Fibroblast of mammary gland (primary cell): ENCODE measurements at places on chromosomes 13 and 19.

- DNase-seq, result no peak
Measured at GRCh38 chr19:409516-410242, 732 bp upstream of the C2CD4C start.

DNA sequence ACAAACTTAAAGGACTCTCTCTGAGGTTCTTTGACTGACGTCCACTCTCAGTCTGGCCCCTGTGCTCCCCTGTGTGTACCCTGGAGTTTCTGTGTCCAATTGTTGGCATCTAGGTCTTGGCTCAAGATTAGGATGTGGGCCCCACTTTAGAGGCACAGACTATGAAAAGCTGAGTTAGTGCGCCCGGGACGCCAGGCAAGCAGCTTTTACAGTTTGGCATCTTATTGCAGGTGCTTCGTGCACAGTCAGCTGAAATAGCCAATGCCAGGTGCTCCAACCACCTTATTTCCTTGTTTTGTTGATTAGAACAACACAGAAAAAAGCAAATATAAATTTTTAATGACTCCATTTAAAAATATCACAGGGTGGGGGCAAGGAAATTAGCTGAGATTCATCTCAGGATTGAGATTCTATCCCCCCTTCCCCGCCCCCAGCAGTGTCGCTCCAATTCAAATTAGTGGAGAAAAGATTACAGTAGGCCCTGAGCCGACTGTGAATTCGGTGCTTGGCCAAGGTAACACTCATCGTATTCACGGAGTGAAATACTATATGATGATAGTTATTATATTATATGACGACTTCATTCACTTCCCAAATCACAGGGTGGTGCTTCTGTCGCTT lies 4.3 kb downstream of the SOX1 start:
- no peak for DNase-seq

GRCh38 chr19:43901395-43902390 lies 33.4 kb downstream of the ZNF45 start:
- peak; percentile 89 for DNase-seq

- DNase-seq, result no peak
Measured at GRCh38 chr19:5782945-5783919, 1.3 kb downstream of the PRR22 start.

DNA sequence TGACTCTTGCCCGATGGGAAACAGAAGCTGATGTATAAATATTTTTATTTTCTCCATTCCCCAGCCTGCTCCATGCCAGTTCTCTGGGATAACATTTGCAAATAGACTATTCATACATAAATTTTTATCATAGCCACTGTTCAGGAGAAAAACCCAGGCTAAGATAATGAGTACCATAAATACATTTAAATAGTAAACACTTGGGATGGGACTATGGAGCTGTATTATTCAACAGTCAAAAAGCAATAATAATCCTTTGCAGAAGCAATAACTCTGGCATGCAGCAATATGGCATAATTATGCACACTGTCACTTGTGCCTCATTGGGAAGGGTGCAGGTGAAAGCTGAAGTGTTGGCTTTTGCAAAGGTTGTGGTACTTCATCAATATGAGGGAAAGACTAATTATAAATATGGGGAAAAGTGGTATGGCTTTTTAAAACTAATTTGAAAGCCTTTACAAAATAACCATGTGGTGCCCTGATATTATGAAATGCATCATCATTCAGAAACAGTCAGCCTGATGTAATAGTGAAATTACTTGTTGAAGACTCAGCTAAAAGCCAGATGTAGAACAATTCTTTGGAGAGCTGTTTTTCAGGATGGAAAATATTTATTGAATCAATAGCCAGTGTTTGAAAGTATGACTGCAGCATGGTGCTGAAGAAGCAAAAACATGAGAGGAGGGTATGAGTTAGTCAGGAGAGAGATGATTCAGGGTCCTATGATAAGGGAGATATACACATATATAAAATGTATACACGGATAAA lies 2476.7 kb downstream of the PCDH9 start:
- peak; percentile 6 for DNase-seq

- DNase-seq, result no peak
Measured at GRCh38 chr13:102373221-102373620, 28.6 kb downstream of the FGF14 start.

DNA sequence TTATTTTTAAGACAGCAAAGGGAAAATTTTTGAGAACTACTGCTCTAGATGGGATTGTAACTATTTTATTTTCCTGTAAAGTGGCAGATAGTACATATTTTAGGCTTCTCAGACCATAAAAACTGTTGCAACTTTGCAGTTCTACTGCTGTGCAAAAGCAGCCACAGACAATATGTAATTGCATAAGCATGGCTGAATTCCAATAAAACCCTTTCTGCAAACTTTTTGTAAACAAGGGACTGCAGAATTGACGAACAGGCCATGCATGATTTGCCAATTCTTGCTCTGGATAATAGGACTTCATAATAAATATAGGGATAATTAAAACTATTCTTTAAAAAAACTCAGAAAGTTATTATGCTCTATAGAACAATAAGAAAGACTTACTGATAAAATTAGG lies 149.1 kb downstream of the SLITRK5 start:
- peak; percentile 10 for DNase-seq

DNA sequence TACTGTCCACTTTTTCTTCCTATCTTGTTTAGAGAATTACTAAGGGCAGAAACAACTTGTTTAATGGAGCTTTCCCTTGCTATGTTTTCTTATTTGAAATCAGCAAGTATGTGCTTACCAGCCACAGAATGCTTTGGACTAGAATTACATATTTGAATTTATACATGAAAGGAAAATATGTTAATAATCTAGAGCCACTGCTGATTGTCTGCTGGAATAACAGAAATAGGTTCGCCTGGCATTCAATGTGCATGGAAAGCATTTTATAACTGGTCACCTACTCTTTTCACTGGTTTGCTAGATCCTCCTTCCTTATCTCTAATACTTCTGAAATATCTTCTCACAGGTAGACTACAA lies 8.0 kb downstream of the EFNB2 start:
- DNase-seq, result no peak
